NCI-H1417 (cell line): ENCODE measurements at places on chromosomes 6 and 20.

- DNase-seq: no peak
Observed at GRCh38 chr6:118771253-118771652, 119.9 kb upstream of the CEP85L start.

DNA sequence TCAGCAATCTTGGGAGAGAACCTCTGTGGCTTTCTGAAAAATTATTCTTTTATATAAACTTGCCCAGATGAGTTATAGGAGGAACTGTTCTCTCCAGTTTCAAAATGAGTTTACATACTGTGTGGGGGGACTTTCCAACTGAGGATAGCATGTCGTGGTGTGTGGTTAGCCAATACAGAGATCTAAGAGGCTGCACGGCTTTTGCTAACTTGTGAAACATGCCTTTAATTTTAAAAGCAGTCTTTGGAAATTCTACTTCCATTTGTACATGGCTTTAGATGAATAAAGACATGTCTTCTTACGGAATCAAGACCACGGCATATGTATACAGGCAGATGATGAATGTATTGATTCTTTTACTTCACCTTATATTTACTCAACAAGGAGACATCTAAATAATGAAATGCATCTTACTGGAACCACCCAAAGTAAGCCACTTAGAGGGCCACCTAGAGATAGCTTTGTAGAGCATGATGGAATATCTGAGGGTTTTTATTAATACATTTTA lies 39.8 kb downstream of the HIVEP1 start:
- DNase-seq: no peak

GRCh38 chr6:53924277-53924676 lies 129.5 kb downstream of the LRRC1 start:
- DNase-seq: no peak

- no peak for DNase-seq
Observed at GRCh38 chr6:169990095-169991030, 238.9 kb downstream of the ERMARD start.

DNA sequence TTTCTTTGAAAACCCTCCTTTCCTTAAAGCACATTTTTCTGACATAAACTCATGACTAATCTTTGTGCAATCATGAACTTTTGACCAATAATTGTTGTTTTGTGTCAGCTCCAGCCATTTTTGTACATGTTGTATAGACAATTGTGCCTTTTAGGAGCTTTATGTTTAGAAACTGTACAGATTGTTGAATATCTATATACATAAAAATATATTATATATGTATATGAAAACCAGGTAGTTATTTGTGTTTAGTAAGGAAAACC lies 125.7 kb upstream of the EDN1 start:
- DNase-seq: no peak

- no peak for DNase-seq
Observed at GRCh38 chr6:53203483-53203882, 54.8 kb upstream of the GCM1 start.

- no peak for DNase-seq
Observed at GRCh38 chr6:5762561-5762968, 244.2 kb downstream of the NRN1 start.

DNA sequence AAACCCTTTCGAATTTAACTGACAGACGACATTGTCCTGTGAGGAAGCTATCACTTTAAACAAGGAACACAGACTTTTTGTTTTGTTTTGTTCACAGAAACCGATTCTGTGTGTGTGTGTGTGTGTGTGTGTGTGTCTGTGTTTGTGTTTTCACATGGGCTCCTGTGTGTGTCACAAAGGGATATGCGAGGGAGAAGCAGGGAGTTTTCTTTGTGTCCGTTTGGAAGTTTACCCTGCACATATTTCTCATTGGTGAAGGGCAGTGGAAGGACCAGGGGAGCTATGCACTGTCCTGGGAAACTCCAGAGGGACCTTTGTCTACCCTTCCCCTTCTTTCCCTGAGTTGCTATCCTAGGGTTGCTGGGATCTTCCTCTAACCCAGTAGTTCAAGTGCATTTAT lies 17.7 kb downstream of the POM121L2 start:
- DNase-seq: no peak

DNA sequence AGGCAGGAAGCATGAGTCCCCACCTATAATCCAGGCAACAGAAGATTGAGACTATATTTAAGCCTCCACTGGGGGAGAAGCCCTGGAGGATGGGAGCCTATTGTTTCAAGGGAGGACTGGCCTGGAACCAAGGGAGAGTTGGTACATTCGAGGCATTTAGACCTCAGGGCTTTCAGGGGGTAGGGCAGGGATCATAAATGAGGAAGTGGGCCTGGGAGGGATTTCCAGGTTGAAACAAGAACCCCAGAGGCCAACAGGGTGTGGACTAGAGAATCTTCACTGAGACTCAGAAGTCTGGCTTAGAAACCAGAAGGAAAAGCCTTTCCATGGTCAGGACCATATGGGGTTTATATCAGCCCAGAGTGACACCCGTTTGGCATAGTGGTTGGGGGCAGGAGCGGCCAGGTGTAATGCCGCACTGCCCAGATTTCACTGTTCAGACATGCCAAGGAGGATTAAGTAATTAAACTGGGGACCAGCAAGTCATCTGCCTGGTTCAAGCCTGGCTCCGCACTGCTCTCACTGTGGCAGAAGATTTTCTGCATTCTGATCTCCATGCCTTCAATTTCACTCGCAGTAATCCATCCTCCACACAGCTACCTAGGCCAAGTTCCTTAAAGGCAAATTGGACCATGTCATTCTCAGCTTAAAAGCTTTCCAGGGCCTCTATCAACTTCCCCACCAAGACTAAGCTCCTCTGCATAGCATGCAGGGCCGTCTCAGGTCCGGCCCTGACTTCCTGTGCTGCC lies 17.8 kb downstream of the LRFN2 start:
- no peak for DNase-seq

GRCh38 chr6:50975216-50975615 lies 156.5 kb downstream of the TFAP2B start:
- DNase-seq: no peak

DNA sequence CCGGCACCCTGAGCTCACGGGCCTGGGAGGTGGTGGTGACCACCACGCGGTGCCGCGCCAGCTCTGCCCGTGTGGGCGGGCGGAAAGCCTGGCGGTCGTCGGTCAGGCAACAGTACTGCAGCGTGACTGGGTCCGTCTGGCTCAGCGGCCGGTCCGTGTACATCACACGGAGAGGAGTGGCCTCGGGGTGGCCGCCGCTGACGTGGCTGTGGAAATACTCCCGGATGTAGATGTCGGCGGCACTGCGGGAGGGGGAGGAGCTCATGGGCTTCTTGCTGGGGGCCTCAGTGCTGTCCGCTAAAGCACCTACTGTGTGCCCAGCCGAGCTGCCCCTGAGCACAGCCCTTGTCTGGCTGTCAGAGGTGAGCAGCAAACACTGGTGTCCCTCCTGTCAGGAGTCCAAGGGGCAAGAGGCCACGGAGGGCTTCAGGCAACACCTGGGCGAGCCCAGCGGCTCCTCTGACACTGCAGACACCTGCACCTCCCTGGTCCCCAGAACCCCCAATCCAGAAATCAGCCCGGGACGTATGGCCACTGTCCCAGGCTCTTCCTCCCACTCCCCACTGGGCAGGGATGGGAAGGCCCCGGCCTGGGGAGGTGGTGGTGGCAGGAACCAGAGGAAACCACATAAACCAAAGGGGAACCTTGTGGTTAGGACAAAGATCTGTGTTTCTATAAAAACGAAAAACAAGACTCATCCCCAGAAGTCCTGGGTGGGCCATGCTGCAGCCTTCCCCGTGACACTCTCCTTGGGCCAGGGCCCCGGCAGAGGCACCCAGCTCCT lies 6.5 kb downstream of the HELZ2 start:
- no peak for DNase-seq

DNA sequence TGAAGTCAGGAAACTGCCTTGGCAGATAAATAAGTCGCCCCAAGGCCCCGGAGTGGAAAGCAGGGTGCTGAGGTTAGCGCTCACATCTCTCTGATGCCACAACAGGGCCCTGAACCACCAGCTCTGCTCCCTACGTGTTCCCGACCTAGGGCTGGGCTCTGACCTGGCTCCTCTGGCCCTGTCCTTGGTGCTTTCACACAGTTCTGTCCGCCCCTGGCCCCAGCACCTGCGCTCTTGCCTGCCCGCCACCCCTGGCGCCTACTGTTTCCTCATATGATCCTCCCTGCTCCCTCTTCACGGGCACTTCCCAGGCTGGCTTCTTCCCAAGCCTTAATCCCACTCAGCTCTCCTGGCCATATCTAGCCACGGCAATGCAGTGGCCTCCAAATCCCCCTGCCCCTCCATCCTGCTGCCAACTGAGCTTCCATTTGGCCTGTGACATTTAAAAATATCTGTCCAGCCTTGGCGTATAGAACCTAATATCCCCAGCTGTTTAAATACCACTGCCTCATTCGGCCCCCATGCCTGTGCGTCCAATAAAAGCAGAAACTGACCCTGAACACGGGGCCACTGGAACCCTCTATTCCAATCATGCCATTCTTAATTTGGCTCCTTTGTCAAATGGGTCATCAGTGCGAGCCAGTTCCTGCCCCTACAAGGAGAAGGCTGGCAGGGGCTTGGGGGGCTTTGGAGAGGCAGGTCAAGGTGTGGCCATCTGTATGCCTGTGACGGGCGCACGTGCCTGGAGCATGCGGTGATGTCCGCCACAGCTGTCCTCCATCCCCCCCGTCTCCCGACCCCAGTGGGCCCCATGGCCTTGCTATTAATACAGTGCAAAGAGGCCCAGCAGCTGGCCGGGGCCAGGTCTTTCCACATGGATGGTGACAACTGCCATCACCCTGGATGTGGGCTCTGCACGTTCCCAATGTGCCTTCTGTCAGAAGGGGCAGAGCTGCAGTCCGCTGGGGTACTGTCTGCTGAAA lies 27.7 kb downstream of the GNAS-AS1 start:
- DNase-seq: no peak

- DNase-seq: no peak
Observed at GRCh38 chr20:62524505-62524911, 48.7 kb upstream of the GATA5 start.

- no peak for DNase-seq
Observed at GRCh38 chr20:43831481-43832065, 83.1 kb upstream of the TOX2 start.
